NCI-H774 (cell line): ENCODE measurements at places on chromosomes 13 and 19.

GRCh38 chr19:902093-902370 is 8.7 kb downstream of the RNU6-9 start:
- no peak for DNase-seq

DNA sequence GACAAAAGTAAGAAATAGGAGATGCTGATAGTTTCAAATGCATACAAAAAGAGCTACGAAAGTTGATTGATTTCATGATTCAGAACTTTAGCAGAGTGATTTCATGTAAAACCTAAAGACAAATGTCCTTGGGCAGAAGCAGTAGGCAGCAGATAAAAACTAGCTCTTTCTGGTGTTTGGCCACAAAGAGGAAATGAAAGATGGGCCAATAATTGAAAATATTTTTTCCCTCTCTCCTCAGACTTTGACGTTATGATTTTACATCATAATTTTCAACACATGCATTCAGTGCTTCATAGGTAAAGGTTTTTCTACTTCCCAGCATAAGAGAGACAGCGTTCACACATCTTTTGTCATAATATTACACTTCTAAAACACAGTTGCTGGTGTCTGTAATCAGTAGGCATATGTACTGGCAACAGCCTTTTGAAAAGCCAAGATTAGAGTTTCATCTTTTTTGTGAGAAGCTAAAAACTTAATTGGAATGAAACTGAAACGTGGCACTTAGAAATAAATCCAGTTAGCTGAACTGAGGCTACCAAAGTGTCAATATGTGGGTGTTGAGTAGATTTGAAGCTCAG is 9.3 kb downstream of the SCEL start:
- DNase-seq = no peak

- DNase-seq = no peak
These were observed 232.2 kb downstream of the DACH1 start for GRCh38 chr13:71634602-71635443.

DNA sequence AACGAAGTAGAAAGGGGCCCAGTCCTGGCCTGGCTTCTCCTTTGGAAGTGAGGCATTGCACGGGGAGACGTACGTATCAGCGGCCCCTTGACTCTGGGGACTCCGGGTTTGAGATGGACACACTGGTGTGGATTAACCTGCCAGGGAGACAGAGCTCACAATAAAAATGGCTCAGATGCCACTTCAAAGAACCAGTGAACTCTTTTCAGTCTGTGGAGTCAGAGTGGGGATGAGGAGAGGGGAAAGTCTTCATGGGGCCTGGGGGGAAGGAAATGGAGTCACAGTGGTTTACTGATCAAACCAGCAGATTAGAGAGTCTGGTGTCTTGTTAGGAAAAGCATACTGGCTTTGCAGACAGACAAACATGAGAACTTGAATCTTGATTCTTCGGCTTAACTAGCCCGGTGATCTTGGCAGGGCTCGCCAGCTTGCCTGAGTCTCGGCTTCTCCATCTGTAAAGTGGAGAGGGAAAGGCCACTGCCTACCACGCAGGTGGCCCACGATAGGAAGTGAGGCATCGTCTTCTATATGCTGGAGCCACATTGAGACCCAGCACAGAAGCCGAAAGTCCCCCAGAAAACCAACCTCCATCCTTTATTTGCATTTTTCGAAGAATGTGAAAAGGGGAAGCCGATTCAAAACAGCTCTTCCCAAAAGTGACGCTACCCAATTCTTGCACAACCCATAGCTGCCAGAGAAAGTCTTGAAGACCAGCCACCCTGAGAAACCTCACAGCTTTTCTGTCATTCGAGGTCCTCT is at the start of gene FFAR1:
TSS of gene FFAR1 (plus strand) at position 732 of the 759 bp plus-strand sequence. CDS start 3,650 bp downstream, outside the sequence.
- DNase-seq = no peak

- no peak for DNase-seq
These were observed 10.1 kb downstream of the TDRD3 start for GRCh38 chr13:60407095-60407494.
